ENCODE measurements at places on chromosomes 4 and X.
A peak's percentile ranks its signal among the peaks of the same experiment; 100 is the strongest.

- DNase-seq, result no peak
Observed at GRCh38 chr4:61428950-61429349, 228.8 kb downstream of the ADGRL3 start.

DNA sequence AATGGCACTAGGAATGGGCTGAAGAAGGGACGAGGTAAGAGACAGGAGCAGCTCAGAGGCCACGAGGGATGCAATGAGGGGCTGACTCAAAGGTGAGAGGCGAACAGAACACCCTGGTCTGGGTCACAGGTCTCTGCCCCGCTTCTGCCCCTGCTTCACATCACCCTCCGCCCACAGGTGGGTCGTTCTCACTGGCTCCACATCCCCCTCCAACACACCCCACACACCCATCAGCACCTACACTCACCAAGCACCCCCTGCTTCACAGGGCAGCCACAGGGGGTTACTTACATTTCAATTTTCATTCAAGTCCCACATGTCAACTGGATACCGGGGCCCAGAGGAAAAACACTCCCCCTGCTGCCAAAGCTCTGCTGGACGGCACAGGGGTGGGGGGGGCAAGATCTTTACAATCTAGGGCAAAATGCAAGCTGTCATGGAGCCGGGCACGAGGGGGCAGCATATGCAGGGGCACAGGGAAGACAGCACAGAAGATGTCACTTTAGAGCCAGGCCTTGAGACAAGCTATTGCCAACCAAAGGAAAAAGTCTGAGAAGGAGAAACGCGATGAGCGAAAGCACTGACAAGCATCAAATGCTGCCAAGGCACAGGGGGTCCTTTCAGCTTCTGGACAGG lies 94.0 kb downstream of the AFAP1 start:
- no peak for DNase-seq

DNA sequence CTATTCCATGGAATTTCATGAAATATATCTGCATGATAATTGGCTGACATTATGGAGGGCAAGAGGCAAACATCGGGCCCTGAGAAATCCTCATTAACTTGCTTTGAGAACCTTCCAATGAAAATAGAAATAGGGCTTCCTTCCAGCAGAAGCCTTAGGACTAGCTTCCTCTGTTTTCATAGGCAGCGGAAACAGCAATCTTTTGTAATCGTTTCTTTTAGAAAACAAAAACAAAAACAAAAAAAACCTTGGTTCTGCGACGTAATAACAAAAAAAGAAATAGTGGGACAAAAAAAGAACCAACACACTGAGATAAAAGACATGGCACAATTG lies 62.9 kb downstream of the GEMIN8 start:
- DNase-seq, result no peak

- DNase-seq, result no peak
Observed at GRCh38 chrX:110414679-110415439, 56.2 kb downstream of the RTL9 start.

GRCh38 chrX:39639871-39640270 lies 457.9 kb downstream of the BCOR start:
- DNase-seq, result no peak

DNA sequence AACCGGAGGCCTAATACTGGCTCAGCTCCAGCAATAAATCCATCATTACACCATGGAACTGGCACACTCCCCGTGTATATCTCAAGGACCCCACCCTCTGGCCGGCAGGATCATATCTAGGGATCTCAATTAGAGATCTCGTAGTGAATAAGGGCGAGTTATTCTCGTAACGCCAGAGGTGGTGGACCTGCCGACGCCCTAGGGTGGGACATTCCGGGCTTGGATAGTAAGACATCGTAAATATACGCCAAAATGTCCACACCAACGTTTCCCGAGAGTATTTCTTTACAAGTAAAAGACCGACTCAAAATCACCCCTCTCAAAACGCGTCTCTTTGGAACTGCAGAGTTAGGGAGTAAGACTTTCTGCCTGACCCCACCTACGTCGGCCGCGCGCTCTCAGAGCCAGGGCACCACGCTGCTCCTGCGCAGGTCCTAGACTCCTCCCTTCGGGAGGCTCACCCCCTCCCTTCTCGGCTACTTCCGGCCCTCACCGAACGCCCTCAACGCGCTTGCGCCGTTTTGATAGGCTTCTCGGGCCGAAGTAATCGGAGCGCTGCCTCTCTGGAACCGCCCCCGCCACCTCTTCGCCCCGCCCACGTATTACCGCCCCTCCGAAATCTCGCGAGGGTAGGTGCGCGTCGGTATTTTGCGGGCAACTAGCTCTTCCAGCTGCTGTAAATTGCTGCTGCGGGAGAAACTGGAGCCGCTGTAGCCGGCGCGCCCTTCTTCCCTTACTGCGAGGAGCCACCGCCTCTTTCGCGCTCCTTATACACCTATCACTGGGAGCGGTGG lies at the start of gene WDR44:
TSS of gene WDR44 (plus strand) at position 643 of the 794 bp plus-strand sequence. CDS start 398 bp downstream, outside the sequence.
- DNase-seq, result peak; percentile 60

DNA sequence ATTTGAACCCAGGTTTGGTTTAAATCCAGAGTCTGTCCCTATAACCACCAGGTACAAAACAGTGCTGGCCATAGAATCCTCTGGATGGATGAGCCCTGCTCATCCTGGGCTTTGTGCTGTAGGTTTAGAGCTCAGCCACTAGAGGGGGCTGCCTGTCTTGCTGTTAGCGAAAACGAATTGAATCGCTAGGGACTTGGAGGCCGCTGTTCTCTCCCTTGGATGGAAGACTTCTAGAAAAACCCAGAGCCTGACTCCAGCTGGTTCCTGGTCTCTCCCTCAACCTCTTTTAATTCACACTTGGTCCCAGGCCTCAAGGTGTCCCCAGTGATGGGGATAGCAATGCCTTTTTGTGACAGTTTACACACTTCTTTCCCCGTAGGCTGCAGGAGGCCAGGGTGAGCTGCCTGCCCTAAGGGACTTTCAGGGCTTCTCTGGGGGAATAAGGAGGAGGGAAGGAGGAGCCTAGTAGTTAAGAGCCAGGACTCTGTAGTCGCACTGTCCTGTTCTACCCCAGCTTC lies 8.7 kb downstream of the RIPPLY1 start:
- DNase-seq, result no peak

GRCh38 chr4:95838192-95838591 lies 1.7 kb upstream of the PDHA2 start:
- no peak for DNase-seq

- no peak for DNase-seq
Observed at GRCh38 chr4:99647071-99647470, 10.6 kb downstream of the C4orf54 start.

DNA sequence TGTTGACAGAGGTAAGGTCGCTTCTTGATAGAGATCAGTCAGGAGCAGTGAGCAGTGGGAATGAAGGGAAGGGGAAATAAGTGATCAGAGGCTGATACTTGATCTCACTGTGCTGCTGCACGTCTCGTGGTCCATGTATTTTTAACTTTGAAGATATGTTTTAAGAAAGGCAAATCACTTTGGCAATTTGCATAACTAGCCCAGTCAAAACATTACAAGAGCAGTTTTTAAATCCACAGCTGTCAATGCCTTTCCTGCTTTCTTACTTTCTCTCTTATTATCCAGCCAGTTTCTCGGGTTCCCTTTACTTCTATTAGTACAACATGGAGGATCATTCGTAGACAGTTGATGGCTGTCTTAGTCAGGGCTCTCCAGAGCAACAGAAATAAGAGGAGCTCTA lies 472.8 kb downstream of the TMA16 start:
- DNase-seq, result no peak

- no peak for DNase-seq
Observed at GRCh38 chrX:25069209-25069608, 53.4 kb upstream of the ARX start.

- no peak for DNase-seq
Observed at GRCh38 chrX:68589372-68589753, 58.1 kb upstream of the STARD8 start.

GRCh38 chr4:154686838-154687237 lies 57.0 kb upstream of the LRAT start:
- no peak for DNase-seq

DNA sequence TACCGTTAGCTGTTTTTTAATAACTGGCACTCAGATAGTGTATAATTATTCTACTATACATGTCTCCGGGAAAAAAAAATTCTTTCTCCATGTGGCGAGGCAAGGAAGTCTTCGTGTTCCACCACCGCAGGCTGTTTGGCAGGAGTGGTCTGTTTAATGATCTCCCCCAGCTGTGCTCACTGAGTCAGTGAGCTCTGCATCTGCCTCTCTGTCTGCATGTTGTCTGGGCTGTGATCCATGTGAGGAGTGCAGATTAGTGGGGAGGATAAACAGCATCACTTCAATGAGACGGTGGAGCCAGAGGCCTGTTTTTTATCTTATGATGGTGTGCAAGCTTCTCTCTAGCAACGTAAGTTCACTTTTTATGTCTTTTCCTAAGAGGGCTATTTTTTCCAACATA lies 69.8 kb downstream of the RPS3A start:
- DNase-seq, result no peak

GRCh38 chr4:37982736-37983135 lies 22.5 kb downstream of the PTTG2 start:
- DNase-seq, result no peak

DNA sequence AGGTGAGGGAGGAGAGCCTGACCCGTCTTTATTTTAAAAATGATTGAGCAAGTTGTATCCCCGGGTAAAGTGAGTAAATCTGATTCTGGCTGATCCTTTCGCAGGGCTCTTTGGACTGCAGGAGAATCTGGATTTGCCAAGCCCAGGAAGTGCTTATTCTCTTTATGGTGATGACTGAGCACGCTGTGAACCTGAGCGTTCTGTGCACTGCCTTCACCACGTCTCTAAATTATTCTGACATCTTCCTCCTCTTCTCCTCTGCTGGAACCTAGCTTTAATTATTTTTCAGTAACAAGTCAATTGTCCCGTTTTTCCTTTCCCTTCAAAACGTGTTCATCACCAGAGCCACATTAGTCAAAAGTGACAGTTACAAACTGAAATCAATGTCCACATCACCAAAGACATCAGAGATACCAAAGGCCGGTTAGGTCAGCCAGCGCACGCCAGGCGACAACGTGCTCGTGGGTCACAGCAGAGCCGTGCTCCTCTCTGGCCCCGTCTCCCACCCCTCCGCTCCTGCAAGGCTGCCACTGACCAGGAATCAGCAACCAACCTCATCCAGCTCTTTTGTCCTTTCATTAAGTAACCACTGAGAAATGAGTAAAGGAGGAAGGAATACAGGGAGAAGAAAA lies 74.3 kb downstream of the DCTD start:
- DNase-seq, result no peak

DNA sequence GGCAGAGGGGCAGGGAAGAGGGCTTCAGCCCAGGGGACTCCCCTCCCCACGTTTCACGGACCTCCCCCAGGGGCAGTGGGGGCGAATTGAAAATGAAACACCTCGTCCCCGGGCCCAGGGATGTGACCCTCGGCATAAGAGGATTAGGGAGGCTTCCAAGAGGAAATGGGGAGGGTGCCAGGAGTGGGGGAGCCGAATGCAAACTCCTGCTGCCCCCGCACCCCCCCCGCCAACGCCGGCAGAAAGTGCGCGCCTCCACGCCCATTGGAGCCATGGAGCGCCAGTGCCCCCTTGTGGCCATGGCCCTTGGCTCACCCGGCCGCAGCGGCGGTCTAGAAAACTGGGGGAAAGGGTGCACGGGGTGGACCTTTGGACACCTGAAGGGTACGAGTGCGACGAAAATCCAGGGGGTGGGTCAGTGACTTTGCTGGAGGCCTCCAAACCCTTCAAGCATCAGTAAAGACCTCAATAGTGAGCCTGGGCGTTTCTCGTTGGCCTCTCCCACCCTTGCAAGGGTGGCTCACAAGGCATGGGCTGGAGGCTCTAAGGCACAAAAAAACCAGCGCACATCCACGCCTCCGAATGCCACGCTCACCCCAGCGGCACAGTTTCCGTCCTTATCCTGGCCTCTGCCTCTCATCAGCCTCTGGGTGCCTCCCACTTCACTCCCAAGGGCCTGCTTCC lies 120.8 kb upstream of the PJA1 start:
- no peak for DNase-seq

DNA sequence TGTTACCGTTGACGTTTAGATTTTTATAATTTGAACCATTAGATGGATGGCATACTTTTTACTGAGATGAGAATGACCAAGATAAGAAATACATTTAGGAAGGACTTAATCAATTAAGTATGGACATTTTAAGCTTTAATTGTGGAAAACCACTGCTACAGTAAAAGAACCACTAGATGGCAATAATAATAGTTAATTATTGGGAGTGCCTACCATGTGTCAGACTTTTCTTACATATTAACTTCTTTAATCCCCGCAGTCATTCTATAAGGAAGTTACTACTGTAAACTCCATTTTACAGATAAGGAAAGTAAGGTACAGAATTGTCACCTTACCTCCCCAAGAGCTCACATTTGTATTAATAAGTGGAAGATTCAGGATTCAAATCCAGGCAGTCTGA lies 48.5 kb upstream of the MYOZ2 start:
- DNase-seq, result no peak

DNA sequence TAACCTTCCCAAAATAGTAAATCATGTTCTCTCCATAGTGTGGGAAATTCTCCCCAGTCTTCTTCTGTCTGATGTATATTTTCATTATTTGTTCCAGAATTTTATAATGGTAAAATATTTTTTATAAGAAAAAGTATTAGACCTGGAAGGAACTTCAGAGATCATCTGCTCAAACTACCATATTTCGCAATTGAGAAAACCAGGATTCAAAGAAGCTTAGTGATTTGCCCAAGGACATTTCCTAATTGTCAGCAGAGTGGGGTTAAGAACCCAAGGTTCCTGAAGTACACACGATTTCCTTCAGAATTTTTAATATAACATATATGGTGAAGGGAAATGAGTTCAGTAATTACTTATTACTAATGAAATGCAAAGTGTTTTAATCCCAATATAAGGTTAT lies 24.1 kb downstream of the OCIAD1 start:
- DNase-seq, result no peak

- DNase-seq, result no peak
Observed at GRCh38 chr4:5805270-5805669, 87.6 kb downstream of the CRMP1 start.
